ENCODE measurements at places on chromosomes 12 and 14. TPM values are rescaled to one million over a fixed set of nuclear protein-coding genes. Genes with fewer than 3 reads are reported as not detected.

KRT6C gene
- total RNA-seq: not detected

ERBB3 gene
- 165 TPM for total RNA-seq

DNA sequence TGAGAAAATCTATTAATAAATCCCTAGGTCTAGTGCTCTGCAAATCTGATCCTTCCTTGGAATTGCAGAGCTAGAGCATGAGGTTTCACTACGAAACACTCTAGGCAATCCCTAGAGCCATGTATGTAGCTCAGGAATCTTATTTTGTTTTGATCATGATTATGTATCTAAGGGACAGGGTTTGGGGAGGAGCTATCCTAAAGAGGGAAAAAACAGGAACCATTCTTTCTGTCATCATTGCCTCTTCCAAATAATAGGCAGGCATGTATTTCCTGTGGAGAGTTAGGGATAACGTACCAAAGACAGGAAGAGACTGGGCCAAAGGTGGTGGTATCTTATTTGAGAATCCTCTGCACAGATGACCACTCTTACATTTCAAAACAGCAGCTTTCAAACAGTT lies 88.8 kb upstream of the GTF2A1 start:
- H3K27me3 ChIP-seq: no peaks in the 10 kb centered on the region
- DNase-seq: no peak
- H3K4me3 ChIP-seq: no peak overlapping the region
- peaks cover 9% of the 10 kb centered on the region for H3K4me1 ChIP-seq
- no peaks in the 10 kb centered on the region for H3K36me3 ChIP-seq
- no peak overlapping the region for H3K27ac ChIP-seq

- H3K27me3 ChIP-seq: no peaks in the 10 kb centered on the region
- no peaks in the 10 kb centered on the region for H3K4me1 ChIP-seq
- no peaks in the 10 kb centered on the region for H3K36me3 ChIP-seq
- H3K27ac ChIP-seq: no peak overlapping the region
Measured at GRCh38 chr12:94309373-94309772, 150.3 kb downstream of the CEP83 start.
